Placental pericyte (primary cell): ENCODE measurements at places on chromosomes 7 and 10. TPM values are rescaled to one million over a fixed set of nuclear protein-coding genes. Genes with fewer than 3 reads are reported as not detected.

The MLXIPL gene
- not detected in 2 replicates for total RNA-seq

The UNC5B gene
- total RNA-seq = 63.6 and 116 TPM in 2 replicates

The ITPRID1 gene
- not detected in 2 replicates for total RNA-seq

The HTR7 gene
- 13.5 and 18.2 TPM in 2 replicates for total RNA-seq

The FAM237B gene
- total RNA-seq = not detected in 2 replicates

The TFEC gene
- total RNA-seq = under 0.01 TPM in 1 of 2 replicates, not detected in the other

The CDK6 gene
- total RNA-seq = 18.2 and 90.2 TPM in 2 replicates
